ENCODE measurements at places on chromosomes 1 and 21.
A peak's percentile ranks its signal among the peaks of the same experiment; 100 is the strongest.

DNA sequence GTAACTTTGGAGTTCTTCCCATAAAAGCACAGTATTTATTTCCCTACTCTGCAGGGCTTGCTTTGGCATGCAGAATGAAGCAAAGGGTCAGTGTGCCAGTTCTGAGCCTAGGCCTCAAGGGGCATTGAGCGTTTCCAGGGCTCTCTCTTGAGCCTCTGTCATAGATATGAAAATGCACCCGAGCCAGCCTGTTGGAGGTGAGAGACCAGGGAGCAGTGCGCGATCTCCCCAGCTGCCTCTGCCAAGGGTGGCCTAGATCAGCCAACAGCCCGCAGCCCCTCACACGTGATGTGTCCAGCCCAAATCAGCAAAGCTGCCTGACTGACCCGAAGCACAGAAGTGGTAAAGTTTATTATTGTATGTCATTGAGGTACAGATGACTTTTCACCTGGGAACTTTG lies 63.7 kb downstream of the TENT5C start:
- DNase-seq, result no peak

DNA sequence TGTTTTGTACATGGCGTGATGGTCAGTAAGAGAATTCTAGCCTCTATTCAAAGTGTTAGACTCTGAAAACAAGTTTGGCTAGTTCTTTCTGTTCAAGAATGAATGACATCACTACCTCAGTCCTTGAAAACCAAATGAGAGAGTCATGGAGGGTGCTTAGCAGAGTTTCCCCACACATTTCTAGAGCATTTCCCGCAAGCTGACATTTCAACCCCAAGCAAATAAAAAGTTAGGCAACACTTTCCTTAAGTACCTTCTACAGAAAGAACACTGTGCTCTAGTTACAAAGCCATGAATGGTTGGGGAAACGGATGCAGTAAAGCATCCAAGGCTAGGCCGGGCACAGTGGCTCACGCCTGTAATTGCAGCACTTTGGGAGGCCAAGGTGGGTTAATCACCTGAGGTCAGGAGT lies 47.9 kb upstream of the SLC44A3 start:
- no peak for DNase-seq

GRCh38 chr1:70025846-70026245 lies 179.5 kb downstream of the LRRC40 start:
- DNase-seq, result no peak

- DNase-seq, result no peak
Measured at GRCh38 chr21:42455754-42456440, 40.1 kb downstream of the RSPH1 start.

- DNase-seq, result no peak
Measured at GRCh38 chr1:230743899-230744298, 3.3 kb upstream of the CAPN9 start.

- no peak for DNase-seq
Measured at GRCh38 chr1:209672705-209673630, 2.2 kb upstream of the G0S2 start.

DNA sequence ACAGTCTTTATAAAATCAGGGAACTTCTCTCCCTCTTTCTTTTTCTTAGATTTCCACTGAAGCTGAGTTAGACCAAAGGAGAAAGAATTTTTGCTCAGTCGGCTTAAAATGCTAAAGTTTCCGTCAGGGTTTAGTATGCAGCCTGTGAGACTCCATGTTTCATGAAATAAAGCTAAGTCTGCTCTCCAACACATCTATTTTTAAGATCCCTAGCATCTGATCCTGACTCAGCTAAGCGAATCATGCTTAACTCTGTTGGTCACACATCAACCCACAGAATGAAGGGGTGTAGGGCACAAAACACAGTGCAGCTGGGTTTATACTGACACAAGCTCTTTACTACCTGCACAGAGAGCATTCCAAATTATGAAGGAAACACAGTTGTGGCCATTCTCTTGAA lies 102.4 kb upstream of the ZNF281 start:
- DNase-seq, result no peak

GRCh38 chr21:28111151-28111619 lies 881.5 kb downstream of the LTN1 start:
- no peak for DNase-seq

DNA sequence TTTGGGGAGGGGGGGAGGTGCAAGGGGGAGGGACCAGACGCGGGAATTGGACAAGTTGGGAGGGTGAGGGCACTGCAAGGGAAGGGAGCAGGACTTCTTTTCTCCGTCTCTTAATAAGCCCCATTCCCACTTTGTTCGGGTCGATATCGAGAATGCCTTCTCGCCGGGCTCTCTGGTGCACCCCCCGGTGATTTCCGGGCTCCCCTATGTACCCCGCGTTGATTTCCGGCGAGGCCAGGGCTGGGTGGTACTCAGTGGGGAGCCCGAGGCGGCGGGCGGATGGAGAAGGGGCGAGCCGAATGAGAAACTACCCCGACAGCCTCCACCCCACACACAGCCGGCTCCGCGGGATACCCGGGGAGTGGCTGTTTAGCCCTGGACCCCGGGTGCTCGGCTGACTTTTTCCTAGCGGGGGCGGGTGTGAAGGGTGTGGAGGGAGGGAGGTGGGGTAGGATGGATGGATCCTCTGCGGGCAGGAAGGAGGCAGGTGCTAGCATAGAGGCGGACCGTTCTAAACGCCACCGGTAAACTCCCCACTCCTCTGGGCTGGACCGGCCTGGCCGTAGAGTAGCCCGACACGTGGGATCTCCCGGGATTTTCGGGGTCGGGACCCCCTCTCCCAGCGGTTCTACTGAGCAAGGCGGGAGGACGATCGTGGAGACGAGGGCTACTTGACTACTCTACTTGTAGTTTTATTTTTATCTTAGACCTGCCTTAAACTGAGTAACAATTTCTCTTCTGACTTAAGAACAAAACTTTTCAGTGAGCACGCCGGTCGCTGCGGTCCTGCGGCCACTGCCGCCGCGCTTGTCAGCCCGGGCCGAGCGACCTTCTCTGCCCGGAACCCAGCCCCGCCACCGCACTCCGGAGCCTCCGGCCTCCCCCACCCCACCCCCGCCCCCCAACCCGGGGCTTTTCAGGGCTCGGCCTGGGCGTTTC lies 1.0 kb downstream of the RNF220 start:
- no peak for DNase-seq

DNA sequence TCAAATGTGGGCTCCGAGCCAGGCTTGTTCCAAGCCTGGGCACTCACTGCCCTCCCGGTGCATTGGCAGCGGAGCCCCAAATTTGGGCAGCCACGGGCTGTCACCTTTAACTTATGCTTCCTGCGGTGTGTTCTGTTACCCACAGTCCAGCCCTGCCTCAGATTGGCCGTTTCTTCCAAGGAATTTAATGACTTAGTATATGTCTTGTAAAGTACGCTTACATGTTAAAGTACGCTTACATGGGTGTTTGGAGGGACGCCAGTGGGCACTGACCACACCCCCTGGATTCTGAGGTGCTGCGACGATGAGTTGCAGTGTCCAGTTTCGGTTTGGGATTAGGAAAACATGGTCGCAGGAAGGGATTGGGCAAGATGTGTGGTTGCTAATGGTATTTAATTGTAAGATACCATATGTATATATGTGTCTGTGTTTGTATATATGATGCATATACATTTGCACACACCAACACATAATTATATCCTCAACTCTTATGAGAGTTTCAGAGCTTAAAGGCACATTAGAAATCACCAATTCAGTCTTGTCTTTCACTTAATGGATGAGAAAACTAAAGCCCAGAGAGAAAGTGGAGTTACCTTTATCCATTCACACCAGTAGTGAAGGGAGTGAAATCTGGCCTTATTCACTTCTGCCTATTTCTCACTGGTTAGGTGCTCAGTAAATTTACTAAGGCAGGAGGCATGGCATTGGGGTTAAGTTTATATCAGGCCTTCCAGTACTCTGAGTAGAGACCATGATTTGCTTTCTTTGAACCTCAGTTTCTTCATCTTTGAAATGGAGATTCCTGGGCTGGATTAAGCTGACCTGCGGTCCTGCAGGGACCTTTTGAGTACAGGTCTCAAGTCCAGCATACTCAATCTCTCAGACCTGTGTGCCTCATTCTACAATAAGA lies 1.0 kb downstream of the SMYD2 start:
- peak; percentile 80 for DNase-seq

GRCh38 chr1:202343652-202344349 lies 2.1 kb upstream of the UBE2T start:
- DNase-seq, result peak; percentile 73

DNA sequence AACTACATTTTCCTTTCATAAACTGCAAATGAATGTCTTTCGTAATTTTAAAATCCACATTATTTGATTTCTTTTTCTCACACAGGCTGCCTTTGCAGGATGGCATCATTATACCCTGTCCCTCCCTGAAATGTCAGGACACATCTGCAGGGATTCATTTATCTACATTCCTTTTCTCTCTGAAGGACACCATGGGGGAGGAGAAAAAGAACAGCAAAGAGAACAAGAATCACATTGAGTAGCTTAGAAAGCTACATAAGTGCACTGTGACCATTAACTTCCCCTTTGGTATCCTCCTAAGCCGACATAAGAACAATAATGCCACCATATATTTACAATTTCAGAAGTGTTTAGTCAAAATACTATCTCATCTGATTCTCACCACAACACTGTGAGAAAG lies 129.5 kb downstream of the PIGK start:
- no peak for DNase-seq
